ENCODE measurements at places on chromosomes 13 and 19.

GRCh38 chr13:99418103-99418842 is 83.0 kb upstream of the TM9SF2 start:
- DNase-seq: no peak

GRCh38 chr19:4386041-4386782 is 14.1 kb downstream of the SH3GL1 start:
- DNase-seq: no peak

- DNase-seq: no peak
These were observed 1881.5 kb upstream of the PCDH20 start for GRCh38 chr13:63297163-63297562.

DNA sequence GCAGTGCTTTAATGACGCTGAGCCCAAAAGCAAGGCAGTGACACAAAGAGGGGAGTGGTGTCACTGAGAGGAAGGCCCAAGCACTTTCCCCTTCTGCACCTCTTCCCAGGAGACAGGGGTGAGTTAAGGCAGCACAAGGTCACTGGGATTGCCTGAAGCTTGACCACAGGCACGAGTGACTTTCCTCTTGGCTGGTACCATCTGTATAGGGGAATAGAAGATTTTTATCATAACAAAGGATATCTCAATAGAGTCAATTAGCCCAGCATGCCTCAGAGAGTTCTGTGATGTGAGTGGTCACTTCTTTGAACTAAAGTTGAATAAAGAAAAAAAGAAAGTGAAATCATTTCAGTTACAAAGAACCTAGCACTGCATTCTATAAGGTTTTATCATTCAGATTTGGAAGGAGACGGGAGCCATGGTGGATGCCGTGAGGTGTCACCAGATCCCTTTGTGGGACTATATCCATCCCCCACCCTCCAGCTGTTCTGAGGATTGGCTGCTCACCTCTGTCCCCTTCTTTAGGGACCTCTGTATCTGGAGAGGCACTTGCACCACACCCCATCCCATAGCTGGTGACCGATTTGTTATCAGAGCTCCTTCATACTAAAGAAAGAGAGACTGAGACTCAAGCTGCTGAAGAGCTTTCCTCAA is 291.2 kb downstream of the DCT start:
- DNase-seq: no peak

DNA sequence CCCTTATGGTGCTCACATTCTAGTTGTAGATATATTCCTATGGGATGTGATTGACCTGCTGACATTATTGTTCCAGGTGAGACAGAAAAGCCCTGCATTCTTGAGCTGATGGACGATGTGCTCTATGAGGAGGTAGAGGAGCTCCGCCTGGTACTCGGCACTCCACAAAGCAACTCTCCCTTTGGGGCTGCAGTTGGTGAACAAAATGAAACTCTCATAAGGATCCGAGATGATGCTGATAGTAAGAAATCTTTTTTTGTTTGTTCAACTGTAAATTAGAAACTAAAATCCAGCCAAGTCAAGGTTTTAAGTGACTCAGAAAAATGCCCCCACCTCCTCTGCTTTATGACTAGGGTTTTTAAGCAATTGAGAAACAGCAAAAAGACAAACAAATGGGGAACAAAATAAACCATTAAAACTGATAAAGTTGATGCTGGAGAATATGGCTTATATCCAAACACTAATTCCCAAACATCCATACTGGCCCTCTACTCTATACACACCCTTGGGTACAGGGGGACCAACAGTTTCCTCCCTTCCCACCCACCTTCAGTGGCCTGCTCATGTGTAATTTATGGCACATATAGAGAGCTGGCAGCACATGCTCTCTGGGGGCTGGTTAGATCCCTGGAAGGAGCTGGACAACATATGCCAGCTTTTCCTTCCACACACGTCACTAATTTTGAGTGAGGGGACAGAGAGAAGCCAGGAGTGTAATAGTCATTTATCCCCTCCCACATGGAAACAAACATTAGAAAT is 139.6 kb downstream of the STOML3 start:
- no peak for DNase-seq

- DNase-seq: no peak
These were observed 8.7 kb upstream of the SMG9 start for GRCh38 chr19:43763473-43763939.

DNA sequence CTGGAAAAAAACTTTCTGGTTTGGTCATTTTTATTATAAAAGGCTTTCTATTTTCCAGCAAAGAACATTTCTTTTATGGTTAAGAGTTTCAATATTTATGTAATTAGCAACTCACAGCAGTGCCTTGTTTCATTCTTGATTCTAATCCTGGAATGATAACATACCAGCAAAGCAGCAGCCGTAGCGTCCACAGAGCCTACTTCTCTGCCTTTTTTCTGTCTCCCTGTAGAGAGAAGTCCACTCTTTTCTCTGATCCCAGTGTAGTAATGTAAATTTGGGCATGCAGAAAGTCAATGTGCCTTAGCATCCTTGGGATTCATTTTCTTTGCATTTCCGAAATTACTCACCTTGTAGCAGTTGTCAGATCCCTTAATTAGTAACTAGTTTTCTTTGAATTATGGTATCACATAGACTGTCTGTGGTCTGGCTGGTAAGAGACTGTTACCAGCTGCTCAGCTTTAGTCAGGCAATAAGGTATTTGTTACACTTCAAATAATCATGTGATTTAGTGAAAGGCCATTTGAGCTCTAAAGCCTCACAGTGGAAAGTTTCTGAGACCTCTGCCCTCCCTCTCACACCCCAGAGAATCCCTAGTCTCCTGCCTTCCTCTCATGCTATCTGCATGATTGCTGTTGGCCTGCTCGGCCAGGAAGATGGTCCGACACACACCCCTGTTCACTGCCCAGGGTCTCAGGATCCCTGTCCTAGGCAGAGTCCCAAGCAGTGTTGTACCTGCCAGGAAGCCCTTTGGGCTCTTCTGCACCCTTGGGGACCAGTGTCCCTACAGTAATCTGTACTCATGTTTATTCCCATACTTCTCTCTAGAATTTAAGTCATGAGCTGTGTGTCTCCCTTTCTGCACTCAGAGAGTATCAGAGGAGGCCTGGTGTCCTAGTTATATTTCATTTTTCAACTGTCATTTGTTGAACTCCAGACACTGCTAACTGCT is 86.3 kb downstream of the LRCH1 start:
- DNase-seq: no peak

DNA sequence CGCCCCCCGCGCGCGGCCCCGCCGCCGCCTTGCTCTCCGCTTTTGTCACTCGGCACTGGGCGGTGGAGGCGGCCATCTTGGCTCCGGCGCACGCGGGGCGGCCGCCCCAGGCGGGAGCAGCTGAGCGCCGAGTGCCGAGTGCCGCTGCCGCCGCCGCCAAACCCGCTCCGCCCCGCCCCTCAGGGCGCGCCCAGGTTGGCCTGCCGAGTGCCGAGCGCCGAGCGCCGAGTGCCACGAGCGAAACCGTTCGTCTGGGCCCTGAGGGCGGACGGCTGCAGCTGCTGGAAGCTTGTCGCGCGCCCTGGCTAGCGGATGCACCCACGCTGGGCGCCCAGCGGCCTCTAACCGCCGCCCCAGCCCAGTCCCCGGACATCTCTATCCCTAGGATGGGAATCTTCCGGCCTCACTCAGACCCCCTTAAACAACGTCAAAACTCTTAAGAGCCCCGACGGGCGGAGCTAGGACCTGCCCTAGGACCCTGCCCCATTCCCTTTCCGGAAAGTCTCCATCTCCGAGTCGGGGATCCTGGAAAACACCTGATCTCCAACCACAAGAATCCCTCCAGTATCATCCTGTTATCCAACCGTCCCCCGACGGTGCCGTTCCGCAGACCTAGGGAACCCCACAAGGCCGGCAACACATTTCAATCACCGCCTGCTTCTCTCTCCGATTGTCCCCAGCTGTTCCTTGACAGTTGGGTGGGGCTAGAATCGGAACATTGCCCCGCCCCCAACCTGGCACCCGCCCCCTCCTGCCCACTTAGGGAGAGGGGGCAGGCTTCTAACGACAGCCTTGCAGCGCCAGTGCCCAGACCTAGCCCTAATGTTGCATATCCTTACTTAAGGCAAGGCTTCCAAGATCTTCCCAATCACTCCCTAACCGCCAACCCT is 14.1 kb upstream of the AKAP8L start:
- peak; percentile 82 for DNase-seq

- DNase-seq: peak; percentile 25
These were observed 67.4 kb downstream of the STK24 start for GRCh38 chr13:98509271-98510155.

DNA sequence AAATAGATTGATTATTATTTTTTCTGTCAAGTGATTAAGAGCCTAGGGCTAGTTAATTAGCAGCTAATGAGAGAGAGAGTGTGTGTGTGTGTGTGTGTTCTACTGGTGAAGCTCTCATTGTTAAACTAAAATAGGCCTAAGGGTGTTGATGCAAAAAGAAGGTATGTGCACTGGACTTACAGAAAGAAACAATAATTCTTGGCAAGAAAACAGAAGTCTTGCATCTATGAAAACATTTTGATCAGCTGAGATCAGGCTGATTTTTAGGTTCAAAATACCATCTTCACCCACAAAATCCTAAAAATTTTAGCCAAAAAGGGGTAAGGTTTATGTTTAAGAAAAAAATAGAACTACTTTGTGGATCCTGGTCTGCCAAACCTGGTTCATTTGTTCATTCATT is 106.5 kb downstream of the POSTN start:
- DNase-seq: no peak

DNA sequence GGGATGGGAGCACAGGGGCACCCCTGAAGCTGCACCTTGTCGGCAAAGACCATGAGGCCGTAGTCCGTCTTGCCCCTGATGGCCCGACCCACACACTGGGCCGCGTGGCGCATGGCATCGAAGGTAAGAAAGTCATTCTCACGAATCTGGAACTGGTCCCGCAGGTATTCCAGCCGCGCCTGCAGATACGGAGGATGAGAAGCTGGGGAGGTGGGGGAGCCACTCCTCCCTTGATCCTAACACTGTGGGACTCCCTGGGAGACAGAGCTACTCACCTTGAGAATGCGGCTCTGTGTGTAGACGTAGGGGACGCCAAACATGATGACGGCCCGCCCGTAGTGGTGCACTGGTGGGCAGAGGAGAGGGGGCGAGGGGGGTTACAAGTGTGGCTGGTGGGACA is 11.9 kb downstream of the KLC3 start:
- DNase-seq: no peak

DNA sequence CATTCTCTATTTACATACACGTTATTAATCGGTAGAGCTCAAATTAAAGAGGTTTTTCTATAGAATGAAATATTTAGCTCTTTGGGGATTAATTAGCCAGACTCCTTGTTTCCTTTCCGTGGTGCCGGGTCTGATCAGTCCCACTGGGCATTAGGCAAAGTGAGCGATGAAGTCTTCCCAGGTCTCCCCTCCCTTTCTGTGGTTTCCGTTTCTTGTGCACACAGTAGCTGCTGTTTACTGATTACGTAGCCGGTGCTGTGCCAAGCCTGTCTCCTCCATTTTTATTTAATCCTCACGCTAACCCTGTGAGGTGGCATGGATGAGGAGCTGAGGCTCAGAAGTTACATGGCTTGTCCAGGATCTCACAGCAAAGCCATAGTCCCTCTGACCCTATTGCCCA is 9.0 kb downstream of the SLC25A15 start:
- no peak for DNase-seq

GRCh38 chr13:75850916-75851315 is 214.8 kb downstream of the LMO7 start:
- DNase-seq: no peak

DNA sequence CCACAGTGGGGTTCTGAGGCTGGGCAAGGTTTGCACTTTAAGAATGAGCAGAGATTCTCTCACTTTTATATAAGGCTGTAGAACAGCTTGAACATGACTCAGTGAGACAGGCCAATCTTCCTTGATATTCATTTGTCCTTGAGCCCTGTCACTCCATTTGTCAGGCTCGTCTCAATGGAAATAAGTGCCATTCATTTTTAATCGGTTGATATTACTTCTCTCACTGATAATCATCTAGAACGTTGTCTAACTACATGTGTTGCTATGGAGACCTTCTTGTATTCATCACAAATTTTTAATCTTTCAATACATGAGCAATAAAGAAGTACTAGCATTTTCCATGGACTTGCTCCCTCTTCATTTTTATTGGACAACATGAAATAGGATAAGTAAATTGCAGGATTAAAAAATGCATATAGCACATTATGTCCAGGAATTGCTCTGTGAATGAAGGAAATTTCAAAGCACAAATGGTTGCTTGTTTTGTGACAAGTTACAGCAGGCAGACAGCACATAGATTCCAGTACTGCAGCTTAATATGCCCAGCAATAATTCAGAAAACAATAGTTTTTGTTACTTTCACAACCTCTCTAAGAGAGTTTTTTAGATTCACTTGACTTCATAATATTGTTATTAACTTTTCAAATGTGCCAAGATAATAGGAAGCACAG is 1178.4 kb upstream of the ATXN8OS start:
- no peak for DNase-seq

GRCh38 chr19:46600384-46601317 is 479 bp upstream of the CALM3 start:
- DNase-seq: peak; percentile 94
